ENCODE measurements at places on chromosomes 11 and 22.

GRCh38 chr11:57674251-57674650 is 6.3 kb downstream of the ZDHHC5 start:
- DNase-seq = no peak

DNA sequence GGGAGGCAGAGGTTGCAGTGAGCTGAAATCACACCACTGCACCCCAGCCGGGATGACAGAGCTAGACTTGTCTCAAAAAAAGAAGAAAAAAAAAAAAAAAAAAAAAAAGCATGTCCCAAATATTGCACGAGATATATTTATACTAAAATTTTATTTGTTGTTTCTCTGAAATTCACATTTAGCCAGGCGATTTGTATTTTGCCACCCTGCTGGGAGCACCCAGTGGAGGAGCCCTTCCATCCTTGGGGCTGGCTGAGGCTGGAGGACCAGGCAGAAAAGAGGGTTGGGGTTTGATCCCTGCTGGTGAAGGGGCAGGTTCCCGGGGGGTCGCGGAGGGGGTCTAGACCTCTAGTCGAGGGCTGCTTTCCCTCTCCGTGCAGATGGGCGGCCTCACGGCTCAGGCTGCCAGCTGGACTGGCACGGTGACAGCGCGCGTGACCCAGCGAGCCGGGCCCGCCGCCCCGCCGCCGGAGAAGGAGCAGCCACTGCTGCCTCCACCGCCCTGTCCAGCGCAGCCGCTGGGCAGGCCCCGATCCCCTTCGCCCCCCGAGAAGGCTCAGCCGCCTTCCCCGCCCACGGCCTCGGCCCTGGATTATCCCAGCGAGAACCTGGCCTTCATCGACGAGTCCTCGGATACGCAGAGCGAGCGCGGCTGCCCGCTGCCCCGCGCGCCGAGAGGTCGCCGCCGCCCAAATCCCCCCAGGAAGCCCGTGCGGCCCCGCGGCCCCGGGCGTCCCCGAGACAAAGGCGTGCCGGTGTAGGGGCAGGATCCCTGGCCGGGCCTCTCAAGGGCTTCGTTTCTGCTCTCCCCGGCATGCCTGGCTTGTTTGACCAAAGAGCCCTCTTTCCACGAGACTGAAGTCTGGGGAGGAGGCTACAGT is 952 bp upstream of the CATSPERZ start:
- DNase-seq = no peak

DNA sequence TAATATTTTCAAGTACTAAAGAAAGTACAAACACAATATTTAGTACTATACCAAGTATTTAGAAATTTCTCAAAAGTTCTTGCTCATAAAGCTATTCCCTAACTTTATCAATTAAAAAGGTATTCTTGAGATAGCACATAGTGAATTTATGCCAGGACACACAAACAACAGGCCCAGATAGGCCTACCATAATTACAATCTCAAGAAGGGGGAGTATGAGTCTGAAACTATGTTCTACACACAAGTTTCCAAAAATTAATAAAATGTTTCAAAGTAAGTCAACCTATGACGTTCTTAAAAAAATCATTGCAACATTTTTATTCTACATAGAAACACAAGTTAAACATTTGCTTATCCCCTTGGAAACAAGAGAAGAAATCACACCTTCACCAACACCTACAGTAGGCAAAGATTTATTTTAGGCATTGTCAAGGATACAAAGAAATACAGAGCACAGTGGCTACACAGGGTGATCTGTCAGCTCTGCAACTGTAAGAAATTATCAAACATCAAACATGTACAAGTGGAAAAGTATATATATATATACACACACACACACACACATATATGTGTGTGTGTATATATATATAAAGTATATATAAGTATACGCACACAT is 843.9 kb upstream of the CCDC90B start:
- DNase-seq = no peak

DNA sequence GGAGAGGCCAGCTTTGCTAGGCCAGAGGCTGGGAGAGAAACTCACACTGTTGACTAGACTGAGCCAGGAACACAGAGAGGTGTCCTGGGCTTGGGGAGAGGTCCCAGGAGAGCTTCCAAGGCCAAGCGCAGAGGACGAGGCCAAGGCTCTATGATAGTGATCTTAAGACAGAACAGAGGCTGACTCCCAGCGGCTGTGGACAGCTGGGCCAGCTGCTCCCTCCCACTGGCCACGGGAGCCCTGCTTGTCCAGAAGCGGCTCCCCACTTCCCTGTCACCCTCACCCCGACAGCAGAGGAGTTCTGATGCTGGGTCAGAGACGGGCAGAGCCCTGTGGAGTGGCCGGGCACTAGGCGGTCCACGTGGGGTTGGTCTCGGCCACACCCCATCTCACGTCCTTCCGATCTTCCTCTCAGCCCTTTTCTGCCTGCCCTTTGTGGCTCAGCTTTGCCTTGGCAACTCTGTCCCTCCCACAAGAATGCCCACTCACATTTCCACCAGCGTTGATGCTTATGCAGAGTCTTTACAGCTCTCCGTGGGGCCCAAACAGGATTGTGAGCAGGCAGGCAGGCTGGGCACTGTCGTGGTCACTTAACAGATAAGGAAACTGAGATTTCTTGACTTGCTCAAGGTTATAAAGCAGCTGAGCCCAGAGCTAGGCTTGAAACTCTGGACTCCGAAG is 68.2 kb downstream of the FBXO7 start:
- no peak for DNase-seq

DNA sequence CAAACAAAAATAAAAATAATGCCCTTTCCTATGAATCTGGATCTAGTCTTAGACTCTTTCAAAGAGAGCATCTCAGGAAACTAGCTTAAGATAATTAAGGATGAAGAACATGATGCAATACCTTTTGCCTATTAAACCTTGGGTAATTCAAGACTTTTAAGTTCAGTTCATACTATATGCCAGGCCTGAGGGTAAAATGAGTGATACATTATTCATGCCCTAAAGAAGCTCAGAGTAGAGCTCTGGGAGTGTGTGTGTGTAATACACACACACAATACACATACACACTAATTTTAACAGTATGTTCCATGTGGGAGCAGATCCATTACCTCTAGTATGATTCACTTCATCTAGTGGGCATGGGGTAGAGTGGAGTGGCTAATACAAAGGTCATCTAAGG is 651.4 kb upstream of the CHORDC1 start:
- no peak for DNase-seq

DNA sequence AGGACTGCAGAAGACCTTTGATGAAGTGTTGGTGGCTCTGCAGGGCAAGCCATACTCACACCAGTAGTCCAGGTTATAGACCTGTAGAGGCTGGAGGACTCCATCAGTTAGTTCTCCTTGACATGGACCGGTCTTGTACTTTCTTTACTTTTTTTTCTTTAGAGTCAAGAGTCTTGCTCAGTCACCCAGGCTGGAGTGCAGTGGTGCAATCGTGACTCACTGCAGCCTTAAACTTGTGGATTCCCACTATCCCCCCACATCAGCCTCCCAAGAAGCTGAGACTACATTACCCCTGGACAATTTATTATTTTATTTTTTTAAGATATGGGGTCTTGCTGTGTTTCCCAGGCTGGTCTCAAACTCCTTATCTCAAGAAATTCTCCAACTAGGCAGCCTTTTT is 49.6 kb upstream of the E2F8 start:
- no peak for DNase-seq

DNA sequence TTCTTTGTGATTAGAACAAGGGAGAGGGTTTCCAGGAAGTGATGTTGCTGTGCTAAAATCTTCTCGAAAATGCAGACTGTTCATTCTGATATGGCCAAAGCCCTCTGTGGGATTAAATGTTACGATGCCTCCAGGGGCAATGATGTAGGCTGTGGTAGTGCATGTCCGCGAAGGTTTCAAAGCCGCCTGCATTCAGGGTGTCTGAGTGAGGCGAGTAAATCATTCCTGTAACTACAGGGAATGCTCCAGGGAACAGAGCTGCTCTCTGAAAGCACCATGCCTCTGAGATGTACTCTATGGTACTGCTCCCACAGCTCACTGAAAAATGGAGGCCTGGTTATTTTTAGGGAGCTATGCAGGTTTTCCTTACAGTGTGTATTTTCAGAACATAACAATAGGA is 21.2 kb downstream of the PDGFD start:
- no peak for DNase-seq

DNA sequence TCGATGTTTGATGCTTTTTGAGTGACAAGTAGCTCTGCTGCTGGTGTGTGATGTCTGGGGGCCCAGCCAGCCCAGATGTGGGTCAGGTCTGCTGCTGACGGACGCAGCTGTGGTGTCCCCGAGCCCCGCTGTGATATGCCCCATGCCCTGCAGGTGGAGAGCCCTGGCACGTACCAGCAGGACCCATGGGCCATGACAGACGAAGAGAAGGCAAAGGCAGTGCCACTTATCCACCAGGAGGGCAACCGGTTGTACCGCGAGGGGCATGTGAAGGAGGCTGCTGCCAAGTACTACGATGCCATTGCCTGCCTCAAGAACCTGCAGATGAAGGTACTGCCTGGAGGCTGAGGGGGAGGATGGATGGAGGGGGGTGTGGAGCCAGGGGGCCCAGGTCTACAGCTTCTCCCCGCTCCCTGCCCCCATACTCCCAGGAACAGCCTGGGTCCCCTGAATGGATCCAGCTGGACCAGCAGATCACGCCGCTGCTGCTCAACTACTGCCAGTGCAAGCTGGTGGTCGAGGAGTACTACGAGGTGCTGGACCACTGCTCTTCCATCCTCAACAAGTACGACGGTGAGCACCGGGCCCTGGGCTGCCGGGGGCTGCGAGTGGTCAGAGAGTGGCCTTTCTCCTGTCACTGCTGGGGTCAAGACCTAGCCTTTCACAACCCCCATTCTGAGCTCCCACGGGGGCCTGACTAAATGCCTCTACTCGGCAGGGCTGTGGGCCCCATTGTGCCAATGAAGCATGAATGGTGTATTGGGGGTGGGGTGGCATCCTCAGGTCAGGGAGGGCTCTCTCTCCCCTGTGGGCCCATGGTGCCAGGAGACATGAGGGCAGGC is 7.3 kb downstream of the AIP start:
- no peak for DNase-seq

DNA sequence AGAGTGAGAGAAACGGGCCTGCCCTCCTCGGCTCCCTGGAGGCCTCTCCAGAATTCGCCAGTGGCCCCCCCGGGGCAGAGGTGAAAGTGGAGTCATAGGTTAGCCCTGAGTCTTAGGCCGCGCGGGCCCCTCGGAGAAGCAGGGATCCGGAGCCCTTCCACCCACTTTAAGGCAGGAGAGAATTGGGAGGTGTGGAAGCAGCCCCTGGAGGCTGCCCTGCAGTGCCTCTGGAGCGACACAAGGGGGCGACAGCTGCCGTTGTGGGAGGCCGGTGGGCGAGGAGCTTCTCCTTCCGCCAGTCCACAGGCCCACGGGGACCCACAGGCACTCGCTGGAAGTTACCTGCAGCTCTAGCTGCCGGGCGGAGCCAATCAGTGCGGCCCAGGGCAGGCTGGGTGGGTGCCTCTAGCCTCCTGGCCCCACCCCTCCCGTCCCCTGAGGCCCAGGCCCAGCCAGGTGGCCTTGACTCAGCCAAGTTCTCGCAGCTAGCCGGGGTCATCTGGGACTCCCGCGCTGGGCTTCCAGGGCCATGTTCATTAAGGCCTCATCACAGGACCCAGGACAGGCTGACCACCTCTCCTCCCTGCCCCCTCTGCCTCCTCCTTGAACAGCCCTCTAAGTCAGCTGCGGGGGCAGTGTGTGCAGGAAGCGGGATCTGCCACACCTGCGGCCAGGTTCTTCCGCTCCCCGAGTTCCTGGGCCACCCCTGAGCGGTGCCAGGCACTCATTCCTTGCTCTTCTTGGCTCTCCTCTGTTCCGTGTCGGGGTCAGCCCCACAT is 5.0 kb downstream of the DGKZ start:
- peak; percentile 78 for DNase-seq

- no peak for DNase-seq
These were observed 214.1 kb downstream of the TBC1D22A start for GRCh38 chr22:46976598-46976997.

DNA sequence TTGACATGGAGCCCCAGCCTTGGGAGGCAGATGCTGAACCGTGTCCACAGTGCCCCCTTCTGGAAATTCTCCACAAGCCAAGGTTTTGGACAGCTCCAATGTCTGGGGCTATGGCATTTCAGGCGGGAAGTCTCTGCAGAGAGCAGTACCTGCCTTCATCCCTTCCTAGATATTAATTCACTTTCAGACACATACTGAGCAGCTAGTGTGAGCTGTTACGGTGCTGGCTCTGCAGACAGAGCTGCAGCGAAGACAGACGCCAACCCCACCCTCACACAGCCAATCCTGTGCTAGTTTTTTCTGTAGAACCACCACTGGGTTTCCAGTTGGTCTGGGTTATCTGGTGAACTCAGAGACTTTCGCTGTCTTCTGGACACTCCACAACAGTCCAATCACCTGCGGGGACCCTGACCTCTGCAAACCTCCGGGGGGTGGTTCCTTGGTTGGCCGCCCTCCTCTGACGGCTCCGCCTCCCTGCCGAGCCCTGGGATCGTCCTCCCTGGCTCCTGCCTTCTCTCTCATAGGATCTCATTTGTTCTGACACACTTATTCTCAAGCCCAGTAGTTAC is 9.1 kb downstream of the LMF2 start:
- peak; percentile 45 for DNase-seq

DNA sequence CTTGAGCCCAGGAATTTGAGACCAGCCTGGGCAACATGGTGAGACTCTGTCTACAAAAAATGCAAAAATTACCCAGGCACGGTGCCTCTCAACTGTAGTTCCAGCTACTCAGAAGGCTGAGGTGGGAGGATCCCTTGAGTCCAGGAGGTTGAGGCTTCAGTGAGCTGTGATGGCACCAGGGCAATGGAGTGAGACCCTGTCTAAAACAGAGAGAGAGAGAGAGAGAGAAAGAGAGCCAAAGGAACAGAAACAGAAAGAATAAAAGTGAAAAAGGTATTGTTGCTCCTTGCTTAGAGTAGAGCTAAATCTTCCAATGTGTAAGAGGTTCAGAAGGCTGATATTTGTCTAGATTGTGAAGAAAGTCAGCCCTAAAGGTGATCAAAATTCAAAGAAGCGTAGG is 8.9 kb upstream of the ETS1 start:
- no peak for DNase-seq

- peak; percentile 63 for DNase-seq
These were observed 9.8 kb downstream of the PDHX start for GRCh38 chr11:34926101-34926830.

DNA sequence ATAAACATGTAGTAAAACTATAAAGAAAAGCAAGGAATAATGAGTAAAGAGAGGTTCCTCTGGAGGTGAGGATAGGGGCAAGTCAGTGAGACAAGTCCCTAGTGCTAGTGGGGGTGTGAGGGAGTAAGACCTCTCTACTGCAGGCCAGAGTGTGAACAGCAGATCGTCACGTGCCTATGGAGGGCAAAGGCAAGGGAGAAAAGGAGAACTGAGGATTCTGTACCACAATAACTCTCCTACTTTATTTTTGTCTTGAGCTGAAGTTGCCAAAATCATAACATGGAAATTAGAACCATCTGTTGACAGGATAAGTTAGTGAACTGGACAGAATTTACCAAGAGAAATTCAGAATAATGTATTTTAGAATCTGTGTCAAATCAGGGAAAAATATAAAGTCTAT is 77.6 kb downstream of the ENTHD1 start:
- DNase-seq = peak; percentile 22

Data from inflammatory macrophage treated with lipopolysaccharide for 1 hour (primary cell).